ENCODE measurements at places on chromosomes 6 and 20.

- no peak for DNase-seq
These were observed 464.4 kb upstream of the CHD6 start for GRCh38 chr20:42082611-42083010.

DNA sequence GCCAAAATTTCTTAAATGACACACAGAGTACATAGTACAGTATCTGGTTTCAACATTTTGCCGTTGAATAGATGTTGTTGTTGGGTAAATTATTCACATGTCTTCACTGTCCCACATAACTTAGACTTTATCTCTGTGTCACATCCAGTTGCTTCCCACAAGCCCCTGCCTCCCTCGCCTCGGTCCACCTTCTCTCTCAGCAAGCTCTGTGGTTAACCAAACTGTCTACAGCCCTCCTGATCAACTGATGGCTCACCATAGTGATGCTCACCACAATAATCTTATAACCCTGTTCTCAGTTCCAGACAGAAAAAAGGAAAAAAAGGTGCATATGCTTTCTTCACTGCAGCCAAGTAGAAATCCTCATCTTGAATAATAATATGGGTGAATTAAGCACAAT, 23.0 kb downstream of the IL17F start:
- DNase-seq = peak; percentile 46

DNA sequence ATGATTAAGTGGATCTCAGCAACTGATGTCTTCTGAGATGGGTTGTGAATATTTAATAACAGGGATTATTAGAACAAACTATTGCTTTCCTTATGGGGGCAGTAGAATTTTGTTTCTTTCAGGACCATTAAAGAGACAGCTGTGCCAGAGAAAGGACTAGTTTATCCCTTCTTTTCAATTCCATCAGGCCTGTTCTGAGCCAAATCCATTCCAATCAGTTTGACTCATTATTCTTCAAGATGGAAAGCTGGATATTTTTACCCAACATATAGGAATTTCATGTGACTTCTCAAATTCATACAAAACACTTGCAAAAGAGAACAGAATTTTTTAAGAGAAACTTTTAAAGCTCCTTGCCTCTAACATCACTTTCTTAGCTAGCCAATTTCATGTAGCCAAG, 722.0 kb upstream of the FLRT3 start:
- DNase-seq = no peak

DNA sequence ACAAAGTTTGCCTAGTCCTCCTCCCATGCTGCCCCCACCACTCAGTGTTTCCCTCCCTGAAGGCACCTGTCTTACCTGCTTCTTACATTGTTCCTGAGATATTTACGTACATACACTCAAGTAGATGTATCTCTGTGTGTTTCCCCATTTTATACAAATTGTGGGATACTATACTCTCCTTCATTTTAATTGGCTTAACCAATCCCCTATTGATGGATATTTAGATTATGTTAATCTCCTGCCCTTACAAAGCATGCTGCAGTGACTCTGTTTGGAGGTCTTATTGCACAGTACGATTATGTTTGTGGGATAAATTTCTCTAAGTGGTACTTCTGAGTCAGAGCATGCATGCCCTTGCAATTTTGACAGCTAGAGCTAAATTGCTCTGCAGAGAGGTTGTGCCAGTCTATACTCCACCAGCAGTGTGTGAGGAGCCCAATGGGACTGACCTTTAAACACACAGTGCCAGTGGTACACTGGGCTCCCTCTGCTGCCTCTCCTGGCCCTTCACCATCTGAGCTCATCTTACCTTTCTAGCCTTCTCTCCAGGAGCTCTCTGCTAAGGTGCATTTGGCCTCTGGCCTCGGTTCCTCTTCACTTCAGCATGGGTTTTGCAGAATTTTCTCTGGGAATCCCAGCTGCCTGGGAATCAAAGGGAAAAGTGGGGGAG, 57.4 kb downstream of the LYRM2 start:
- no peak for DNase-seq

DNA sequence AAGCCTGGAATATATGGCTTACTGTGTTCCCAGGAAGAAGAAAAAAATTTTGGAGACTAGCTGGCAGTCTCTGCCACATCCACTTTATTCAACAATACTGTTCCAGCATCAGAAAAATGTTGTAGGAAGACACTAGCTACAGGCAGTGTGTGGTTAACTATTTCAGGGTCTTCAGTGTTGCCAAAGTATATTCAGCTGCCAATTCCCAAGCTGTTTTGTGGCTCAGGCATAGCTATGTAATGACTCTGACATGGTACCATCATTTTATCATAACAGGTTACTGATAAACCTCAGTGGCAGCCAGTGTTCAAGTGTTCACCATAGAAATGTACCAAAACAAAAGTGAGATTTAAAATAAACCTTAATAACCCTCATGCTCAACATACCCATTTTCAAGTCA, 503.1 kb downstream of the ADGRB3 start:
- no peak for DNase-seq

GRCh38 chr6:72421387-72421786, 200.5 kb upstream of the KCNQ5 start:
- DNase-seq = no peak

- no peak for DNase-seq
These were observed 60.2 kb downstream of the CTCFL start for GRCh38 chr20:57464642-57465211.
